ENCODE measurements at places on chromosomes 4 and X. TPM values are rescaled to one million over a fixed set of nuclear protein-coding genes. Genes with fewer than 3 reads are reported as not detected.

MAGEA11 gene
- total RNA-seq: not detected

- DNase-seq: no peak
Measured at GRCh38 chr4:85910985-85911384, 436.0 kb downstream of the ARHGAP24 start.

CTAG1B gene
- not detected for total RNA-seq

GRCh38 chrX:1465286-1466231, 12.8 kb upstream of the ASMTL start:
- no peak for DNase-seq

- no peak for DNase-seq
Measured at GRCh38 chrX:129360175-129360574, 163.1 kb downstream of the SMARCA1 start.

DNA sequence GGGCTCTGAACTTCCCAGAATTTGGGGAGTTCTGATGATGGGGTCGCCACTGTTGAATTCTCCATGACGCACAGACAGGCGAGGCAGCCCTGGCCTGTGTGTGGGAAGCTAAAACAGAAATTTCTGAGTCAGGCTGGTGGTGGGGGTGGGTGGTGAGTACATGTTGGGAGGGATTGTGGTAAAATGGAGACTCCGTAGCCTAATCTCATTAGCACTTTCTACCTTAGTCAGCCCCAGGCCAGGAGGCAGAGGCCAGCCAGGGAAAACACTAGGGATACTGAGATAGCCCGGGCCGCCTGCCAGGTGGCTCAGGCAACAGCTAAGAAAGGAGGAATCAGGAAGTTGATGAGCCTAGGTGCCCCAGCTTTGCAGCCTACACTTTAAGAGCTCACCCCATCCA, 39.3 kb upstream of the NHSL2 start:
- no peak for DNase-seq

DNA sequence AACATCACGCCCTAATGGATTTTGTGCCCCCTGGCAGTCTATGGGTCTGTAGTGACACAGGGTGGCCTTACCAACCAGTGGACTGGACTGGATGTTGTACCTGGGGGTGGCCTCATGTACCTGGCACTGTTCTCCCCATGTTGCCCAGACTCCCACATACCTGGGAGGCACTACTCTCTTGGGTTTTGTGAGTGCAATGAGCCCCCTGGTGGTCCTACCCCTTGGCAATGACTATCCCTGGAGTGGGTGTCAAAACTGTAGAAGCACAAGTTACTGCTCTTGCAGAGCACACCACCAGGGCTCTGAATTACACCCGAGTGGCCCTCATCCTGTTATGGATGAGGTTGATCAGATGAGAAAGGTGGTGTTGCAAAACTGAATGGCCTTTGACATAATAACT, 57.8 kb upstream of the CCDC149 start:
- no peak for DNase-seq

- DNase-seq: no peak
Measured at GRCh38 chr4:48127231-48127630, 6.8 kb downstream of the TXK start.

GPRIN3 gene
- total RNA-seq: 5.9 TPM

DNA sequence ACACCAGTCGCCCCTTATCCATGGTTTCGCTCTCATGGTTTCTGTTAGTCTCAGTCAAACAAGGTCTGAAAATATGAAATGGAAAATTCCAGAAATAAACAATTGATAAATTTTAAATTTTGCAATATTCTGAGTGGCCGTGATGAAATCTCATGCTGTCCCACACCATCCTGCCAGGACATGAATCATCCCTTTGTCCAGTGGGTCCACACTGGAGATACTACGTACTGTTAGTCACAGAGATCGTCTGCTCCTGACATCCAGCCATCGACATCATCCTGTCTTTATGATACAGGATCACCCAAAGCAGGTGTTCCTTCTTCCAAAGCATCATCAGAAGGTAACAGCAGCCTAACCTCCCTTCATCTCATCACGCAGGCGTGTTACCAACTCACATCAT, 76.5 kb upstream of the MSX1 start:
- no peak for DNase-seq

NDST4 gene
- not detected for total RNA-seq

GRCh38 chr4:90444904-90445303, 317.7 kb downstream of the CCSER1 start:
- no peak for DNase-seq

PPARGC1A gene
- total RNA-seq: 77.5 TPM

GRCh38 chr4:7867701-7868435, 71.8 kb downstream of the AFAP1 start:
- no peak for DNase-seq

DNA sequence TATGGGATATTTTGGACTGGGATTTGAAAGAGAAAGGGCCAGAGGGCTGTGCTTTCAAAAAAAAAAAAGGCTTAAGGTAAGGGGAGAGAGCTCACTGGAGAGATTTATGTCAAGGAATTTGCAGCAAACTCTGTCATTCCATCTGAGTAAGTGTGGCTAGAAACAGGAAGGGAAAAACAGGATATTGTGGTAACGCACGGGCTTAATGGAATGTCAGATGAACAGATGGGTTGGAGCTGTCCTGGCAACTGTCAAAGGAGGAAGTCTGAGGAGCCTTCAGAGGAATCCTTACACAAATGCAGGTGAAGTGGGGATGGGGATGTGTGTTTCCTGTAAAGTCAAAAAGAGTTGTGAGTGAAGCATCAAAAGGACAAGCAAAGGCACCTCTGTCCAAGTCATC, 15.1 kb upstream of the NKX3-2 start:
- DNase-seq: no peak

- no peak for DNase-seq
Measured at GRCh38 chrX:134622813-134623185, 35.5 kb downstream of the PLAC1 start.
